ENCODE measurements at places on chromosomes 3 and 15. TPM values are rescaled to one million over a fixed set of nuclear protein-coding genes. Genes with fewer than 3 reads are reported as not detected.

DNA sequence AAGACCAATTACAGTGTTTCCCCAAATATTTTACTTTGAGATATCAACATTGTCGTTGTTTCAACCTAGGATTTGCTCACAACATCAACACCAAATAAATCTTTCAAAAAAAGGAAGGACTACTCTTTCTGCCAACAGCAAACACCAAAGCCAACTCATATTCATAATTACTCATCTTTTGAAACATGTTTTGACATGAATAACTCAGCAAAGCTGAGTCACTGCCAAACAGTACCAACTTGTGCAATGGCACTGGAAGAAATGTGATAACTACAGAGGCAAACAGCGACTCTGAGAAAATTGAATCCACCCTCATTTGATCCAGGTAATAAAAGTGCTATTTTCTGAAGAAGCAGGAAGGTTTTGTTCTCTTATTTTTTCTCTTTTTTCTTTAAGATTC, 67.2 kb downstream of the PEX5L start:
- no peaks in the 10 kb centered on the region for H3K36me3 ChIP-seq
- DNase-seq, result no peak
- no peaks in the 10 kb centered on the region for H3K27me3 ChIP-seq
- no peak overlapping the region for H3K27ac ChIP-seq
- H3K4me1 ChIP-seq, result no peaks in the 10 kb centered on the region

GRCh38 chr3:7305561-7305960, 444.6 kb downstream of the GRM7 start:
- H3K27ac ChIP-seq, result no peak overlapping the region
- H3K4me3 ChIP-seq, result no peak overlapping the region
- DNase-seq, result no peak
- H3K36me3 ChIP-seq, result no peaks in the 10 kb centered on the region
- H3K4me1 ChIP-seq, result 0 out of 2 replicates have a peak, but pooled peaks cover 2% of the 10 kb centered on the region

Gene MESP2
- 0.68 TPM for polyA plus RNA-seq

GRCh38 chr3:38136393-38136776, 542 bp downstream of the ACAA1 start:
- no peak overlapping the region for H3K27ac ChIP-seq
- H3K36me3 ChIP-seq, result peaks cover 9% of the 10 kb centered on the region
- peak; percentile 59 for DNase-seq

GRCh38 chr3:77479021-77479420, 439.1 kb downstream of the ROBO2 start:
- no peak overlapping the region for H3K4me3 ChIP-seq
- peaks cover 22% of the 10 kb centered on the region for H3K4me1 ChIP-seq

Gene MITF
- 2.4 TPM for polyA plus RNA-seq

DNA sequence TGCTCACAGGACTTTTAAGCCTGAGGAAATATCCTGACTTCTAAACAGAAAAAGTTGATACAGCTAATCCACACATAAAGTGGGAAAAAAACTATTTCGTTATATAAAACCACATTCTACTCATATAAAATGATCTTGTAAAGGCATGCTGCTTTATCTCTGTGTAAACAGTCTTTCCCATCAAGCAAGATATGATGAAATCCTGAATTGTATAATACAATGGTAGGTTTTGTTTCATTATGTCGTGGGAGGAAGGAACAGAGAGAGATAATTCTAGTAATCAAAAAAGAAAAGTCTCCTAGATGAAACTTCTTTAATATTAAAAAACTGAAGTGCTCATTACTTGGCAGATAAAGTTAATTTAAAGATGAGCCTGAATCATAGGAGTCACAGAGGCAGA, 92.6 kb upstream of the SNTN start:
- H3K4me3 ChIP-seq, result no peak overlapping the region
- no peak for DNase-seq
- no peak overlapping the region for H3K27ac ChIP-seq
- H3K4me1 ChIP-seq, result peaks cover 14% of the 10 kb centered on the region
- H3K27me3 ChIP-seq, result no peaks in the 10 kb centered on the region

Gene LRIG1
- 39.9 TPM for polyA plus RNA-seq

Gene ACAA1
- 25.9 TPM for polyA plus RNA-seq

DNA sequence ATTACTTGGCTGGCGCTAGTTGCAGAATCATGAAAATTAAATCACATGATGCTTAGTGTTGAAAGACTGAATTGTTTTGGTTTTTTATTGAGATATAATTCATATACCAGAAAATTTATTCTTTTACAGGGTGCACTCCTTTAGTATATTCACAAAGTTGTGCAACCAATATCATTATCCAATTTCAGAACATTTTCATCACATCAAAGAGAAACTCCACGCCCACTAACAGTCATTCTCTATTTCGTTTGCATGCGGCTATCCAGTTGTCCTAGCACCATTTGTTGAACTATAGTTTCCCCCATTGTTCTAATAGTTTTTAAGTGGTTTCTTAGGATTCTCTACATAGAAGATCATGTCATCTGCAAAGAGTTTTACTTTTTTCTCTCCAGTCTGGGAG, 3.7 kb downstream of the EHD4 start:
- DNase-seq, result no peak
- no peaks in the 10 kb centered on the region for H3K36me3 ChIP-seq
- H3K4me3 ChIP-seq, result no peak overlapping the region
- peaks cover 18% of the 10 kb centered on the region for H3K4me1 ChIP-seq

GRCh38 chr3:154081305-154081704, 39.9 kb upstream of the ARHGEF26 start:
- no peak for DNase-seq
- H3K4me1 ChIP-seq, result no peaks in the 10 kb centered on the region
- H3K36me3 ChIP-seq, result no peaks in the 10 kb centered on the region
- H3K4me3 ChIP-seq, result no peak overlapping the region
- H3K27me3 ChIP-seq, result no peaks in the 10 kb centered on the region

DNA sequence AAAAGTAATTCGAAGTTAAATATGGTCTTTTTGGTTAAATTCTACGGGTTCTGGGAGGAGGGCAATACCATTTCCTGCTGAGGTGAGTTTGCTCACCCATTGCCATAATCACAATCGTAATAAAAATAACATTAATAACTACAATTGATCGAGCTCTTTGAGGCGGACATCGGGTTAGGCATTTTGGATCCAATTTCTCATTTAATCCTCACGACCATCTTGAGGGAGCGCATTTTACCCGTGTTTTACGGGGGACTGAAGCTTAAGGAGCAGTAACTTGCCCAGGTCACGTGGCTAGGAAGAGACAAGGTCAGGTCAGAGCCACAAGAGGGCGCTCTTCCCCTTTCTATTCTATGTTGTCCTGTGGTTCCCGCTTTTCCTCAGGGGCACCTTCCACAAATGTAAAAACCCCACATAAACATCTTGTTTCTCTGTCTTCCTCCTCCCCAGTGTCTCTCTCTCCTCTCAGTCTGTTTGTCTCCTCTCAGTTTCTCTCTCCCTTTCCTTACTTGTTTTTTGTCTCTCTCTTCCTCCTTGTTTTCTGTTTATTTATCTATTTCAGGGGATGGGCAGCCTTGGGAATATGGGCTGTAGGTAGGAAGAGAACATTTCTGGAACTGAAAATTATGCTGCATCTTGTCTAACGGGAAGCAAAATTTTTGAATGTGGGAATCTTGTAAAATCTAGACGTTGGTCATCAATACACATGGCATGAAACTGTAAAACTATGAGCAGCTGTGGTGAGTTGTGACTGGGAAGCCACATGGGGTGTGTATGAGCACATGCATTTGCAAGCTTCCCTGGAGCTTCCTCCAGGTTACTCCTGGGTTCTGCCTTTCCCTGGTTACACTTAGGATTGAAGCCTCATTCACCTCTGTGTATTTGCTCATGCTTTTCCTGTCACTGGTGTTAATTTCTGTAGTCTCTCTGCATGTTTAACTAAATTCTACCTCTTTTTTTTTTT, 71.0 kb downstream of the SQOR start:
- DNase-seq, result peak; percentile 95
- H3K27me3 ChIP-seq, result peaks cover 15% of the 10 kb centered on the region
- H3K36me3 ChIP-seq, result no peaks in the 10 kb centered on the region
- peak overlapping the region; percentile 68 for H3K4me3 ChIP-seq
- peaks cover 2% of the 10 kb centered on the region for H3K4me1 ChIP-seq

Gene ZBTB20
- 2.0 TPM for polyA plus RNA-seq

GRCh38 chr3:79392479-79392878, 375.3 kb downstream of the ROBO1 start:
- H3K27me3 ChIP-seq, result no peaks in the 10 kb centered on the region
- DNase-seq, result no peak
- H3K36me3 ChIP-seq, result no peaks in the 10 kb centered on the region

DNA sequence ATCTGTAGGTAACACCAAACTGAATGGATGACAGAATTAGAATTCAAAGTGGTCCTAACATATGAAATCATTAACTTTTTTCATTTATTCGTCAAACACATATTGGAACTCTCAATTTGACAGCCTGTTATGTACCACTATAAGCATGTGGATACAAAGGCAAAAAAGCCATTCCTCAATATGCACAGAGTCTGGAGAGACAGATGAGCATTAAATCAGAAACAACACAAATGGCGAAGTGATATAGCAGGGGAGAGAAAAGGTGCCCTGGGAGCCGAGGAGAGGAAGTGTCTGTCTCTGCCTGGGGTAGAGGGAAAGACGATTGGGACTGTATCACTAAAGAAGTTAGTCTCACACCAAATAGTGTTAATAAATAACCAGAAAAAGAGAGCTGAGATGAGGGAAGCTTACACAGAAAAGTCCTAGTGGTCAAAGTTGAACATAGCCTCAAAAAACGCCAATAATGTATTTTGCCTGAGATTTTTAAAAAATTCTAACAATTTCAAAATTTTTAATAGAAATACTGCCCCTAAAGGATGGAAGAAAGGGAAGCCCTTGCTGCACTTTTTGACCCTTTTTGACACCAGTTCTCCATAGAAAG, 417.5 kb downstream of the TUSC7 start:
- H3K4me1 ChIP-seq, result no peaks in the 10 kb centered on the region
- H3K27me3 ChIP-seq, result no peaks in the 10 kb centered on the region
- H3K4me3 ChIP-seq, result no peak overlapping the region
- no peaks in the 10 kb centered on the region for H3K36me3 ChIP-seq

Gene ARHGEF26
- polyA plus RNA-seq, result 7.3 TPM

DNA sequence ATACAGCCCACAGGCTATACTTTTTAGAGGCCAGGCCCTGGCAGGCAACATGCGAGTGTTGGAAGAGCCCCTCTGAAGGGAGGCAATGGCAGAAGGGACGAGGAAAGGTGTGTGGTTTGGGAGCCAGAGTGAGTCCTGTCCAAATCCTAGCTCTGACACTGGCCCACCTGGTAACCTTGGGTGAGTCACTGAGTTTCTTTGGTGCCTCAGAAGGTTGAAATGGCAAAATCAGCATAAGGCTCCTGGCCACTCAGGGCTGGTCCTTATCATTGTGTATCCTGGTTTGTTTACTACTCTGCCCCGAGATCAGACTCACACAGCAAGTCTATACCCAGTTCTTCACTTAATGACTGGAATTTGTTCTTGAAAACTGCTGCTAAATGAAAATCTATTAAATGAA, 71.4 kb upstream of the TLE3 start:
- no peak overlapping the region for H3K4me3 ChIP-seq
- H3K27me3 ChIP-seq, result no peaks in the 10 kb centered on the region

GRCh38 chr3:68173012-68173634, 518.7 kb upstream of the SUCLG2 start:
- no peaks in the 10 kb centered on the region for H3K27me3 ChIP-seq
- no peak overlapping the region for H3K27ac ChIP-seq
- H3K4me1 ChIP-seq, result no peaks in the 10 kb centered on the region
- peaks cover 21% of the 10 kb centered on the region for H3K36me3 ChIP-seq
- no peak overlapping the region for H3K4me3 ChIP-seq

All from GM23338 (cell line).